Stimulated activated CD4-positive, alpha-beta T cell treated with anti-CD3 and anti-CD28 coated beads, Interleukin-2, amount 100 ng/mL, for 24 hours (primary cell): ENCODE measurements at places on chromosomes 1 and 21.

GRCh38 chr1:189117072-189117770 is 1360.4 kb downstream of the BRINP3 start:
- no peak for DNase-seq

- DNase-seq: peak; percentile 50
These were observed 239.8 kb upstream of the C1orf105 start for GRCh38 chr1:172180501-172181285.

GRCh38 chr21:35873441-35873840 is 186.9 kb downstream of the SETD4 start:
- no peak for DNase-seq

- peak; percentile 65 for DNase-seq
These were observed 2.0 kb upstream of the NID1 start for GRCh38 chr1:236066828-236067386.

- DNase-seq: no peak
These were observed 4.9 kb upstream of the MACF1 start for GRCh38 chr1:39199593-39199992.

- DNase-seq: no peak
These were observed 554.6 kb downstream of the PLA2G4A start for GRCh38 chr1:187383366-187383765.

GRCh38 chr1:108345776-108346531 is 102.1 kb upstream of the NBPF4 start:
- no peak for DNase-seq

DNA sequence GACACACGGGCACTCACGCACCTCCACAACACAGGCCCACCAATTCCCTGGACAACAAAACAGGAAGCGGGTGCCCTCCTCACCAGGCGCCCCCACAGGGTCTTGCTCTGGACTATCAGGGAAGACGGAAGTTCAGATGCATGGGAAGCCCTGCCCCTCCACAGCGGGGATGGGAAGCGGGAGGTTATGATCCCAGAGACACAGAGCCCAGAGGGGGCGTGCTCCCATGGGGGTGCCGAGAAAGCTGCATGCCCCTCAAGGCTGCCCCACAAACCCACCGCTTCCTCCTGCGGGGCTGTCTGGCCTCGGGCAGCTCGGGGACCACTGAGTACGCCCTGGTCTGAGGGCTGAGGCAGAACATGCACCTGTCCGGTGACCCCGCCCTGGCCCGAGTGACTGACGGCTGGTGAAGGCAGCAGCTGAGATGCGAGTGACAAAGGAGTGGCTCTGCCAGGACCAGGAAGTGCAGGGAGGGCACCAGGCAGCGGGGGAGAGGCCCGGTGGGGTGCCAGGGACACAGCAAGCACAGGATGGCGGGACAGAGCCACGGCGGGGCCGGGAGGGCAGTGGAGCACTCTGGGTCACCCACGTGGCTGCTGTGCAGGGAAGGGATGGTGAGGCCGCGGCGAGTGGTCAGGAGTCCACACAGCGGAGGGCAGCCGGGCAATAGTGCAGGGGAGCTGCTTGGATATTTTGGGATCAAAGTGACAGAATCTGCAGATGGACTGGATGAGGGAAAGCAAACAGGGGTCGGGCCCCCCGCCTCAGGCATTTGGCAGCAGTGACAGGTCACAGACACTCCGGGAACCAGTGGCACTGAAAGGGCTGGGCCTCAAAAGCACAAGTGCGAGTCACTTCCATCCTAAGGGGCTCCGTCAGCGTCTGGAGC is 18.6 kb downstream of the NADK start:
- no peak for DNase-seq

- DNase-seq: no peak
These were observed 154.5 kb upstream of the C1orf87 start for GRCh38 chr1:60228041-60228491.

DNA sequence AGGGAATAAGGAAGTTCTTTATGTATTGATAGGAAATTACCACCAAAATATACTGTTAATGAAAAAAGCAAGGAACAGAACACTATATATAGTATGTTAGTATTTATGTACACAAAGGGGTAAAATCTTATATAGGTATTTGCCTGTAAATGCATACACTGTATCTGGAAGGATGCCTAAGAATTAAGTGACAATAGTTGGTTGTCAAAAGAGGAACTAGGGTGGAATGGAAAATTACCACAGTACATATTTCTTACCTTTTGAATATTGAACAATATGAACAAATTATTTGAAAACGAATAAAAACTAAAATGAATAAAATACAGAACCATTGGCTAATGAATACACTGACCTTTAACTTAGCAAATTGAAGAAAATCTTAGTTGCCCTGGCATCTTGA is 13.6 kb downstream of the ARPC5 start:
- DNase-seq: no peak

DNA sequence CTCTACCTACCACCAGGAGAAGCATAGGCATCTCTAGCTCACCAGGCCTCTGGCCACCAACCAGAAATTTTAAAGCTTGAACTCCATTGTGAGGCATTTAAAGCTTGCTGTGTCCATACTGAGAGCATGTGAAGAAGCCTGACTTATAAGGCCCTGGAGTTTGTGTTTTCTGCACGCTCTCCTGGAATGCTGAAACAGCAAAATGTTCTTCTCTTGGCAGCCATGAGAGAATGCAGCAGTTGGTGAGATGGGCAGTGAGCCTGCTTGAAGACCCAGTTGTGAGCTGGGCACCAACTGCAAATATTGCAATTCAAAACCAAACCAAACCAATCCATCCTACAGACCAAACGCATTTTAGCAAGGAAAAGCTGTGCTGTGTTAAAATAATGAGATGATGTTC is 170.0 kb upstream of the IVNS1ABP start:
- no peak for DNase-seq

DNA sequence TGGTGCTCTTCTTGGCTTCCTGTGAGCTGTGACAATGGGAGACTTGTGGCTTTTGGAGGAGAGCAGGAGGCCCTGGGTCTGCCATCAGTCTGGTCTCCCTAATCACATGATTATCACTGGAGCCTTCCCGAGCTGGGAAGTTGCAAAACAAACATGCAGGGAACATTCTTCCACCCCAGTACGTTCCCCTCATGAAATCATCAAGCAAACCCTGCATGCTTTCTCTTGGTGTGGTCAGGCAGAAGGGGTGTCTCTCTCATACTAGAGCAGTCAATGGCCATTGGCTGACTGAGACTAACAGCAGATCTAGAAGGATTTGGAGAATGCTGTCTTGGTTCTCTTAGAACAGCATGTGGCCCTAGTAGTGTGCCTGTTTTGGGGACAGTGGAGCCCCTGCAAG is 111.2 kb downstream of the LIPI start:
- no peak for DNase-seq
